ENCODE measurements at places on chromosomes 12 and 14. TPM values are rescaled to one million over a fixed set of nuclear protein-coding genes. Genes with fewer than 3 reads are reported as not detected.

GRCh38 chr12:118337194-118337838 lies 35.4 kb downstream of the TAOK3 start:
- no peak for DNase-seq

DNA sequence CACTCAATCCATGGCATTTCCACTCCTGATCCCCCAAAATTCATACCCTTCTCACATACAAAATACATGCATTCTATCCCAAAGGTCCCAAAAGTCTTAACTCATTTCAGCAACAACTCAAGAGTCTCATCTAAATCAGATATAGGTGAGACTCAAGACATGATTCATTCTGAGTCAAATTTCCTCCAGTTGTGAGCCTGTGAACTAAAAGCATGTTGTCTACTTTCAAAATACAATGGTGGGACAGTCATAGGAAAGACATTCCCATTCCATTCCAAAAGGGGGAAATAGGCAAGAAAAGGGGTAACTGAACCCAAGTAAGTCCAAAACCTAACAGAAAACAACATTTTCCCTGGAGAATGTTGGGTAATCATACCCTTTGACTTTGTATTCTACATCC lies 103.3 kb downstream of the C12orf75 start:
- no peak for DNase-seq

The RPS6KL1 gene
- total RNA-seq = 20.7 TPM

The CHD8 gene
- 84.1 TPM for total RNA-seq

GRCh38 chr12:13101821-13102375 lies 1.6 kb downstream of the GSG1 start:
- DNase-seq = no peak

- no peak for DNase-seq
Measured at GRCh38 chr12:12476857-12477531, 85.7 kb downstream of the DUSP16 start.

- peak; percentile 21 for DNase-seq
Measured at GRCh38 chr12:127162902-127163301, 1104.1 kb upstream of the TMEM132C start.

The SSTR1 gene
- total RNA-seq = not detected

The AKAP6 gene
- total RNA-seq = 1.7 TPM

The TRPV4 gene
- total RNA-seq = not detected

The OR4E2 gene
- total RNA-seq = not detected

- DNase-seq = peak; percentile 90
Measured at GRCh38 chr14:60980811-60981632, at the start of the genes SLC38A6 and TRMT5. Gene SLC38A6, plus strand, starts transcription at chr14:60981245. Its CDS starts 33 bp downstream, at chr14:60981278. Gene TRMT5, minus strand, starts transcription at chr14:60981079. Its CDS starts 106 bp downstream, at chr14:60980973.

The CLECL1 gene
- total RNA-seq = 14.8 TPM

DNA sequence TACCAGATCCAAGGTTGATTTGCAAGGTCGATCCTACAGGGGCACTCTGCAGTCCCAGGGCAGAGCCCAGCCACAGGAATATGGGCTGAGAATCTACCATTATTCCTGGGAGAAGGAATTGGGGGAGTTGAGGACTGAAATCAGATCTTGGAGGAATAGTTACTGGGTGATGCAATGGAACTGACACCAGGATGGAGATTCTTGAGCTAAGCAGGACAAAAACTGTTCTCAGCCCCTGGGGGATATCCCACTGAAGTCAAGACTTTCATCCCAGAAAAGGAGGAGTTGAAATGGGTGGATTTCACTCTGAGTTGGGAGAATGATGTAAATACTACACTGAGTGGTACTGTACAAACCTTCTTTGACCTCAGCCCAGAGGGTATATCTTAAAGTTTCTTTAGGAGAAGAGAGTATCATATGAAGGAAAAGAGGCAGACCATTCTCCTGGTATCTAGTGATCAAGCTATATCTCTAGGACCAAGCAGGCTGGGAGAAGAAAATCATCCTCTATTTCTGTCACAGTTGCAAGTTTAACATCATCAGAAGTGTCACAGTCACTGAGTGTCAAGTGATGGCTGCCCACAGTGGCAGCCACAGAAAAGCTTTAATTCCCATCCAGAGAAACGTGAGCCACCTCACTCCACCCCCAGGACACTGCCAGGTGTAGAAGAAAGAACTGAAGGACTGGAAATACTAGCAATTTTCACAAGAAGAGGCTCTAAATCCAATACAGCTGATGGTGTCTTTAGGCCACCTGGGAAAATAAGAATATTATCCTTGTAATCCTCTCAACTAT lies 181.9 kb downstream of the NUAK1 start:
- no peak for DNase-seq

DNA sequence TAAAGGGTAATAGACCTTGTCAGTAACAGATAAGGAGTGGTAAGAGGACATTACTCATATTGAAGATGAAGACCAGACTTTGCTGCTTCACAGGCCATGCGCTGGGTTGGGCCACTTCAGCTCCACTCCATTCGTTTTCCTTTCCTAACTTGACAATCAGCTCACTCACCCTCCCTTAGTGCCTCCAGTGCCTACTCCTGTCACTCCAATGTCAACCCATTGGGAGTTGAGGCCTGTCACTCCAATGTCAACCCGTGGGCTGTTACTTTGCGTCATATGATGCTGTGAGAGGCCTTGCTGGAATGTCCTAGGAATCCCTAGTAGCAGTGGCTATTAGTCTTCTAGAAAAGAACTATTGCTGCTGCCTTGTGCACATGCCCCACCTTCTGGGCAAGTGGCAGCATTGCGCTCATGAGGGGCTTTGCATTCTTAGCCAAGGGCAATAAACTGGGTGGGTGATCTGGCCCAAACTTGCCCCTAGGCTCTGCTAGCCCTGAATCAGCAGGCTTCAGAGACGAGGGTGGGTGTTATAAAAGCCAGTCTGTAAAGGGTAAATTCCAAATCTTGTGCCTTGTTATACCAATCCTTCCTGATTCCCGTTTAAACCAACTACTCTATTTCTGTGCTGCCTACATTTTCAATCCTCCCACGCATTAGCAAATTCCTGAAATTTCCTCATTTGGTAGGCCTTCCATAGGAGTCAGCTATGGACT lies 36.1 kb downstream of the BAZ2A start:
- DNase-seq = peak; percentile 58

- DNase-seq = no peak
Measured at GRCh38 chr12:5499566-5500330, 67.8 kb downstream of the NTF3 start.

- no peak for DNase-seq
Measured at GRCh38 chr14:76810953-76811400, 1.7 kb downstream of the ANGEL1 start.

GRCh38 chr14:99254328-99255009 lies 17.5 kb downstream of the BCL11B start:
- no peak for DNase-seq

The CD163L1 gene
- 0.40 TPM for total RNA-seq

DNA sequence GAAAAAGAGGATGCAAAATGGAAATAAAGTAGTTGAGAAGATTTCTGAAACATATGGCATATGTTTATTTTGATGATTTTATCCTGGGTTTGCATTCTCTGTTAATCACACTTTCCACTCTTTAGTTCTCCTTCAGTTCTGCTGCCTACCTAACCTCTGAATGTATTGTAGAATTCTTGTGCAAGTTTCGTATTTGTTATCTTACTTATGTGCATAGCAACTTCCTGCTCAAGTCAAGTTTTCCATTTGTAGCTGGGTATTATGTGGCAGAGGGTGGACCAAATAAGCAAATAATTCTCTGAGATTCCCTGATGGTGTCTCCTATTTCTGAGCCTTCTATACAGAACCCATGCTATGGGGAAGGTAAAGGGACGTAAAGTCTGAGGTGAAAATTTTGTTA lies 381.6 kb downstream of the FOXG1 start:
- no peak for DNase-seq

The NUP107 gene
- 97.2 TPM for total RNA-seq

The TAS2R19 gene
- total RNA-seq = 0.95 TPM

The MLXIP gene
- total RNA-seq = 35.9 TPM

GRCh38 chr12:130835011-130835410 lies 4.0 kb downstream of the STX2 start:
- no peak for DNase-seq

The WBP11 gene
- 133 TPM for total RNA-seq

DNA sequence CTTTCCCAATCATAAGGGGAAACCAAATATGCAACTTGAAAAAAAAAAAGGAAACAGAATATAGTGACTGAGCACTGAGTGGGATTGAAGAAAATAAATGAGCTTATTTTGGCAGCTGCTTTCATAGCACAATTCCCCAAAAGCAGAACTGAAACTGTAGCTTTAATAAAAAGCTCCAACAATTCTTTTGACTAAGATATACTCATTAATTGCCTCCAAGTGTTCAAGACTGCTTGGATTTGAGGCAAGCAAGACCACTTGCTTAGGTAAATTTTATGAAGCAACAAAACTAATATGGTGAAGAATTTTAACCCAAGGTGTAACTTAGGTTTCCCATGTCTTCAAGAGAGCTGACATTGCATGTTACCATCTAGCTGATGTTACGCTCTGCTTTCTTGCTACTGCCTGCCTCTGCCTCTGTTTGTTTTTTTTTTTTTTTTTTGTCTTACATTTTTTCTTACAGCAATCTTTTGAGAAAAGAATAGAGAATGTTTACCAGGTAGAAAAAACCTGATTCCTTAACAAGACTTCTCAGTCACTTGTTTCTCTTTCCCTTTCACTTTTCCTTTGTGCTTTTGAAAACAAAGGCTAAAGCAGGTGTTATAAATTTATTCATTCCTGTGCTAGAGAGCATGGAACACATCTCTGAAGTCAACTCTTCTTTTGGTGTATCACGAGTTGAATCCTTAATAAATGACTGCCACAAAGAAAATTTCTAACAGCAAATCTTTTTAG lies 134.4 kb downstream of the BCAT1 start:
- no peak for DNase-seq

The OR6C3 gene
- total RNA-seq = not detected

- DNase-seq = no peak
Measured at GRCh38 chr14:66038618-66039017, 447.6 kb upstream of the CCDC196 start.

The TMEM30B gene
- 1.1 TPM for total RNA-seq

GRCh38 chr12:60842181-60842580 lies 1246.4 kb downstream of the SLC16A7 start:
- no peak for DNase-seq

- DNase-seq = no peak
Measured at GRCh38 chr12:108640802-108641445, 7.2 kb upstream of the SELPLG start.

- DNase-seq = no peak
Measured at GRCh38 chr14:90970167-90970600, 90.3 kb downstream of the RPS6KA5 start.

DNA sequence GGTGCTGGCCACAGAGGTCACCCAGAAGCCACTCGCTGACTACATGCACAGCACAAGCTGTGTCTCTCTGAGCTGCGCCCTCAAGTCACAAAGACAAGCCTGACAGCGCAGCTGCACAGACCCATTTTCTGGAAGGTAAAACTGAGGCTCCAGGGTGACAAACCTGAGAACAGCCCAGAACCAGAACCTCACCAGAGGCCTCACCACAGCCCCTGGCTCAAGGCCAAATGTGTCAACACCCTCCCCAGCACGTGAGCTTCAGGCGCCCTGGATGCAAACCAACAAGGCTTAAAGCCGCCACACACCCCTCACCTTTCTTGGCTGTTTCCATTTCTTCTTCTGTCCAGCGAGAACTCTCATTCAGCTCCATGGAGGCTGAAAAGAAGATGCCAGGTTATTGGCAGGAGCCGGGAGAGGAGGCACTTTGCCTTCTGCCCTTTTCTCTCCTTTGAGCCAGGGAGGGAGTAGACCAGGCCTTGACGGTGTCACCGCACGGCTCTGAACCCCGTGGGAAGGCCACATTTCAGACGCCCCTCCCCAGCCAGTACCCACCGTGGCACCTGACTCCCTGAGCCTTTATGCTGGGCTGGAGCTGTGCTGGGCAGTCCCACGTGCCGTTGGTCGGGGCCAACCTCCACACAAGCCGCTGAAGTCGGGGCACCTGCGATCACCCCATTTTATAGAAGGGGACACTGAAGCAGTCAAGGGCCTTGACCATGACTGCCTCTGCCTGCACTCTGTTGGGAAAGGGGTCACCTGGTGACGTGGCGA lies 103.1 kb downstream of the RFLNA start:
- DNase-seq = no peak

DNA sequence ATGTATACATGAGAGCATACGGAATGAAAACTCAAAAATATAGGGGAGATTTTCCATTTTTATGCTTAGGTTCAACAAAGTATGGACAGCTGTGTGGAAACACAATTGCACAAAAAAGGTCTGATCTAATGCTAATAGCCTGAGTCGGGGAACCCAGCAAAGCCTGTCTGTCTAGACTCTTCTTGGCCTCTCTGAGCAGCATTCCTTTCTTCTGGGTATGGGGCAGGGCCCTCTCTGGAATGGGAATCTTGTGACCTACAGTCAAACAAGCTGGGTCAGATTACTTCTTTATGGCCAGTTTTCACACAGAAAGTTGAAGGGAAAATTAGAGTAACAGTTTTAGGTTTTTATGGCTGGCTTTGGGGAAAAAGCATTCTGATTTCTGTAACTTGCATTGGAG lies 534.0 kb upstream of the LMO3 start:
- no peak for DNase-seq

The TDP1 gene
- total RNA-seq = 84.9 TPM

The NGB gene
- not detected for total RNA-seq

The NCKAP5L gene
- 6.8 TPM for total RNA-seq

DNA sequence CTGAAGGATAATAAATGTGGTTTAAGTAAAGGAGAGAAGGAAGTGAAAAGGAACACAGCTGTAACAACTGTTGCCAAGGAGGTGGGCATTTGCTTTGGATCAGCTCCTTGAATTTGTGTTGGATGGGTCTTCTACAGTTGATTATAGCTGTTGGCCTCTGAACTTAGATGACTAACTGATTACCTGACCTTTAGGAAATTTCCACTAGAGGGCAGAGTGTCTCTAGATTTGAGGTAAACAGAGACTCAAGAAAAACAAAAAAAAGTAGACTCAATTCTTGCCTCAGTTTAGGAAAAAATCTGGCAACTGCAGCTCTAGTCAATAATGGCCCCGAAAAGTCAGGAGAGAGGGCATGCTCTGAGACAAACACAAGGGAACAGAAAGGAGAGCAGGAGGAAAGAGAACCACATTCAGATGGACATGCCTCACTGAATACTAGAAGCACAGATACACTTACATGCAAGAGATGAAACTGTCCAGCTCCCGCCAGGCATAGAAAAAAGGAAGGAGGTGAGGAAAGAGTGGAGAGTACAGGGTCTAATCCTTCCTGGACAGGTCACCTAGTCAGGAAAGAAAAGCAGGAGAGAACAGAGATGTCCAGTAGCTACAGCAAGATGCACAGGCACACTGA lies 20.6 kb downstream of the COX14 start:
- no peak for DNase-seq

The NID2 gene
- 0.20 TPM for total RNA-seq

DNA sequence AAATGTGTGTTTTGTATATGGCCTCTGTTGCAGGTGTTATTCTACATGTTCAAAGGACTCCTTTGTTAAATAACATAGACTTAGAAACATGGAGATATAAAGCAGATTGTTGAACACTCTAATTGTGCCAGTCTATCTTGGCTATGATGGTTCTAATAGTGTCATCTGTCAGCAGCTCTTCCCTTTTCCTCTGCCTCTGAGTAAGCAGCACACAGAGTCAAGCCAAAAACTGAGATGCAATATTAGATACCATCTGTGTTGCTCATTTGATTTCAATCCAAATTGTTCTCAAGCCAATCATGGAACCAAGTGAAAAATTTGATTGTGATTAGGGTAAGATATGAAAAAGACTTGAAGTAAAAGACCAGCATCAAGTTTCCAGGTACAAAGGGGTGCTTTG lies 871.1 kb upstream of the MGAT4C start:
- DNase-seq = no peak
